ENCODE measurements at places on chromosomes 2 and 18.
A peak's percentile ranks its signal among the peaks of the same experiment; 100 is the strongest.

GRCh38 chr2:236536727-236537398, 32.8 kb upstream of the ACKR3 start:
- DNase-seq = no peak

DNA sequence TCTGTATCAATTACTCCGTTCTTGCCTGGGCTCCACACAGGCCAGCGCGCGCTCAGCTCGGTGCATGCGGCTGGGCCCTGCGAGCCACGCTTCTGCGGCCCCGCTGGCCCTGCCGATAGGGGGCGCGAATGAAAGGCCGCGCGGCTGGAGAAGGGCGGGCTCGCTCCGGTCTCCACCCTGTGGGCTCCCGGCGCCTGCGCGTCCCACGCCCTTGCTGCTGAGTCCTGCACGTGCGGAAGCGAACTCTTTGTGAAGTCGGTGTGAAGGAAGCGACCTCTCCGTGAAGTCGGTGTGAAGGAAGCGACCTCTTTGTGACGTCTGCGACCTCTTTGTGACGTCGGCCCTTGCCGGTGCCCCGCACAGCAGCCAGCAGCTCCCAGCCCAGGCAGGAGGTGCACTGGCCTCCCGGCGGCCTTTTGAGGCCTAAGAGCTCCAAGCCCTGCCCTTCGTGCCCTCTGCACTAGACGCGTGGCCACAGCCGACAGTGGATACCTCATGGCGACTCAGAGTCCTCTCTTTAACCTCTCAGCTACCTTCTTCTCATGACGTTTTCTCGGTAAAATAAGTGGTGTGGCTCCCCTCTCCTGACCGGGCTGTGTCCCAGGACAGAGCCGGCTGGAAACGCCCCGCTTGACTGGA, 391.9 kb upstream of the RAB6C start:
- DNase-seq = no peak

DNA sequence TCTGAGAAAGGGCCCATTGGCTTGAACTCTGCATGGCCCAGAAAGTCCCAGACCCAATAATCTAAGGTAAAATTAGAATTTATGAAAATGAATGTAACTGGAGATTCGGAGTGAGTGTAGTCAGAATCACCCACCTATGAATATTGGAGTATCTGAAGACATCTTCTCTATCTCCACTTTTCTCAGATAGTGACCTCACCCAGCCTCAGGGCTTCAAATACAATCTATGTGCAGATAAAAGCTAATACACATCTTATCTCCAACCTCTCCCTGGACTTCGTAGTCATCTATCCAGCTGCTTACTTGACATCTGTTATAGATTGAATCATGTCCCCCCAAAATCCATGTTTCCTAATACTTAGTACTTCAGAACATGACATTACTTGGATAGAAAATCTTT, 263.2 kb downstream of the RAD51AP2 start:
- no peak for DNase-seq

- no peak for DNase-seq
Observed at GRCh38 chr2:196516564-196516963, 123.0 kb upstream of the CCDC150 start.

- DNase-seq = no peak
Observed at GRCh38 chr2:238886453-238887094, 38.7 kb downstream of the TWIST2 start.

- DNase-seq = no peak
Observed at GRCh38 chr18:58196164-58196563, 152.1 kb downstream of the NEDD4L start.

DNA sequence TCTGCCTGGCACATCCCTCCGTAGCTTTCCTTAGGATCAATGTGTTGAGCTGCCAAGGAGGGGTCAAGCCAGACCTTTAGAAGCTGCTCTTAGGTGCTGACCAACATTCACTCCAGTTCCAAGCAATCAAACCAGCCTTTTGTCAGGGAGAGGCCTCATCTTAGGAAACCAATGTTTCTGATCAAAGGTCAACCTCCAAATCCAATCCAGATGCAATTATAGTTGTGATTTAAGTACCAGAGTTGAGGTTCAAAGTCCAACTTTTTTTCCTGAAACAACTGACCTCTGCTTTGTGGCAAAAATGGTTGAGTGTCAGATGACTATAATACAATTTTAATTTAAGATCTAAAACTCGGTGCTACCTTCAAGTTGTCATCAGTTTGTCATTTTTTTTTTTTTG, 303.4 kb downstream of the ALK start:
- DNase-seq = no peak

- no peak for DNase-seq
Observed at GRCh38 chr18:27778441-27778840, 398.5 kb downstream of the CDH2 start.

GRCh38 chr18:21513292-21513691, 87.2 kb downstream of the ESCO1 start:
- no peak for DNase-seq

- DNase-seq = no peak
Observed at GRCh38 chr2:69188182-69188900, 175.4 kb downstream of the ANTXR1 start.

GRCh38 chr18:26133652-26134051, at the start of gene PSMA8:
TSS of gene PSMA8 (plus strand) at chr18:26133869. CDS start at chr18:26133966, 97 bp downstream.
- DNase-seq = no peak

- DNase-seq = no peak
Observed at GRCh38 chr2:184769686-184770085, 171.4 kb downstream of the ZNF804A start.

DNA sequence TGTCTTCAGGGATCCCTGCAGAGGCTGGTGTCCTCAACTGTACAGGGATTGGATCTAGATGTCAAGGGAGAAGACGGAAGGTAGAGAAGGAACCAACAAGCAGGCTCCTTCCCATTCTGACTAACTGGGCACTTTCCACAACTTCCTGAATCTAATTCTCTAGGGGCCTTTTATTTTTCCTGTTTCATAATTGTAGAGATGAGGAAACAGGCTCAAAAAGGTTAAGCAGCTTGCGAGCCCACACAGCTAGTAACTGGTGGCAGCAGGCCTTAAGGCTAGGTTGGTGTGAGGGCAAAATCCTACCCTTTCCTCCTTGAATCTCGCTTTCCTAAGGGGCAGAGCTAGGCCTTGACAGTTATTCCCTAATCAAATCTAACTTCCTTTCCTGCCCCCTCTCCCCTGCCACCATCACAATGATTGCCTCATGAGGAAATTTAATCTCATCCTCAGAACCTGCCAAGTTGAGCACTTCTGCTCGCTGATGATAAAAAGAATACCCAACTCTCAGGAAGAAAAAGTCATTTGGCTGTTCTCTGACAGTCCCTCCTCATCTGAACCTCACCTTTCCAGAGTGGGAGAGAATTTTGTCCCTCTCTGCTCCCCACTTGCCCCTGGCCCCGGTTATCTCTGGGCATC, 35.7 kb upstream of the POLE4 start:
- no peak for DNase-seq

GRCh38 chr18:39485696-39486095, 1920.1 kb upstream of the CELF4 start:
- DNase-seq = no peak

DNA sequence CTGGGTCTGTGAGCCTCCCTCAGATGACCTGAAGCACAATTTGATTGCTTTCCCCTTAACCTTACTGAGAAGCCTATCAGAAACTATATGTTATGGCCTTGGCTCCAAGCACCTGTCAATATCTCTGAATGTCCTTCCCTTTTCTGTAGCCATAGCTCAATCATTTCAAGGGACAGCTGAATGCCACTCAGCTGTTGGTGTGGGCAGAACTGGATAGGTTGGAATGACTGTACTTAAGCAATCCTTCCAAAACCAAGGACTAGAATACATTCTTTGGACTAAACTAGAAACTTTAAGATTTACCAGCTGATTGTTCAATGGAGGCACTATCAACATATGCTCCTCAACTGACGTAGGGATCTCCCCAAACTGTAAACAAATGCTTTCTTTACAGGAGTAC, 159.4 kb downstream of the THADA start:
- DNase-seq = no peak

- DNase-seq = no peak
Observed at GRCh38 chr2:191018048-191018447, 4.1 kb upstream of the STAT1 start.

- no peak for DNase-seq
Observed at GRCh38 chr18:27860701-27861107, 316.2 kb downstream of the CDH2 start.

DNA sequence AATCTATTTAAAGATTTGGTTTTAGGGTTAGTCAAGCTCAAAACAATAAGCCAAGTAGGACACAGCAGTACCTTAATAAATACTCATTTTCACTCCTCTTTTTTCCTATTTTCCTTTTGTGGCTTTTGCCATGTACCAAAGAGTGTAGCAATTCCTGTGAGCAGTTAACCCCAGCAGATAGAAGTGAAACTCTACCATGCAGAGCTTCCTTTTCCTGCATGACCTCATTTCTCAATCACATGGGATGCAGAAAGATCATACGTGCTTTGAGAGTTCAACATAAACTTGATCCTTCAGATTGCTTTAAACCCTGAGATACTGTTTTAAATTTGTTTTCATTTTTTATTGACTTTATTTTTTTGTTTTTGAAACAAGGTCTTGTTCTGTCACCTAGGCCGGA, 99.1 kb upstream of the ARHGAP15 start:
- DNase-seq = no peak

DNA sequence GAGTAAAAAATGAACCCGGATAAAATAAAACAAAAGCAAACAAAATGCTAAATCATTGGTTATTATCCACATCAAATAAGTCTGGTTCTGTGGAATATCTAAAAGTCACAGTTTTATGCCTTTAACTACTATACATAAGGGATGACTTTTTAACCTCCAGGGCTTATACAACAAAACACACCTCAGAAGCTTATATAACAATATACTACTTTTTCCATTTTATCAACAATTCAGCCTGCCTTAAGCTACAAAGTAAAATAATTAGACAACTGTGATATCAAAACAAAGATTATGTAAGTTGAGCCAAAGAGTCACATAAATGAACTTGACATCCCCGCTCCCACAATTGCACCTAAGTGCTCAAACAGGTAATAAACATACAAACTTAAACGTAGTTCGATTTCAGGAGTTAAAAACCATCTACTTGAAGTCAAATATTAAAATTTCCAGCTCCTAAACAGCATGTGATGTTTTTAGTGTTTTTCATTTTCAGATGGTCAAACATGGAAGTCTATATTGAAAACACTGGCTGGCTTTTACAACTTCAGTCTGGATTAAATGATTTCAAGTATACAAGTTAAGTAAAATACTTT, 54.7 kb downstream of the ATIC start:
- DNase-seq = no peak

- DNase-seq = no peak
Observed at GRCh38 chr2:121565389-121566250, 34.9 kb downstream of the RNU4ATAC start.

DNA sequence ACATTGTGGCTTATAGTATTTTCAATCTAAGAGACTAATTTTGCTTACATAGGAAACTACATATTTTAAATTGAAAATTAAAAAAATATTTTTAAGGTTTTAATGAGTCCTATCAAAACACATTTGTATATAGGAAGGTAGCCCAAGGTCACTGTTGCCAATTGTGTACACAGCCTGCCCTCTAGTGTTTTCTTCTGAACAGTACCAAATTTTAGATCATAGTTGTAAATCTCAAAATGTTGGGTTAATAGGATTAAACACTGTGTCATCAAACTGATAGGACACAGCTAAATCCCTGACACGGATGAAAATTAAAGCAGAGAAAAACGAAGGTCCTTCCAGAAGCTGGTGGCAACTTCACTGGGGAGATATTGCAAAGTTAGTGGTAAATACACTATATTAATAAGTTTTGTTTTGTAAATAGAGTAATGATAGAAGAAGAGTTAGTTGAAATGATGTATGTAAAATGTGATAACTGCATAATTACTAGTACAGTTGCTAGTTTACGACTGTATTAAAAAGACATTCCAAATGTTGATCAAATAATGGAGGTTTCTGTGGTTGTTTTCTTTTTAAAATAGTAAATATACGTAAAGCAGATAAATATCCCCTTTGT, 19.7 kb downstream of the CLUL1 start:
- DNase-seq = no peak

GRCh38 chr2:82811946-82812345, 1647.1 kb downstream of the SUCLG1 start:
- DNase-seq = no peak

DNA sequence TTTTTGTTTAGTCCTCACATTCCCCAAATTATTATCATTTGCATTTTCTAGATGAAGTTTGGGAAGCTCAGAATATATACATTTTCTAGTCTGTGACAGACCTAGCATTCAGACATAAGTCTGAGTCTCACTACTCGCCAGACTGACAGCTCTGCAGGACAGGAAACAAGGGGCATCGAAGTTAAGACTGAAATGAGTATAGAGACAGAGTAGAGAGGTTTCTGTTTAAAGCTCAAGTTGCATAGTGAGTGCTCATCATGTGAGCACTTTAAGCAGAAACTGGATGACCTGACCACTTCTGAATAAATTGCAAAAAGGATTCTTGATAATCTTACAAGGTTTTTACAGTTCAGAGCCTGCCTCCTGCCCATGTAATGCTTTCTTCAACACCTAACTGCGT, 1.1 kb downstream of the HADHB start:
- no peak for DNase-seq

GRCh38 chr2:190978389-190979053, 35.5 kb downstream of the STAT1 start:
- no peak for DNase-seq

DNA sequence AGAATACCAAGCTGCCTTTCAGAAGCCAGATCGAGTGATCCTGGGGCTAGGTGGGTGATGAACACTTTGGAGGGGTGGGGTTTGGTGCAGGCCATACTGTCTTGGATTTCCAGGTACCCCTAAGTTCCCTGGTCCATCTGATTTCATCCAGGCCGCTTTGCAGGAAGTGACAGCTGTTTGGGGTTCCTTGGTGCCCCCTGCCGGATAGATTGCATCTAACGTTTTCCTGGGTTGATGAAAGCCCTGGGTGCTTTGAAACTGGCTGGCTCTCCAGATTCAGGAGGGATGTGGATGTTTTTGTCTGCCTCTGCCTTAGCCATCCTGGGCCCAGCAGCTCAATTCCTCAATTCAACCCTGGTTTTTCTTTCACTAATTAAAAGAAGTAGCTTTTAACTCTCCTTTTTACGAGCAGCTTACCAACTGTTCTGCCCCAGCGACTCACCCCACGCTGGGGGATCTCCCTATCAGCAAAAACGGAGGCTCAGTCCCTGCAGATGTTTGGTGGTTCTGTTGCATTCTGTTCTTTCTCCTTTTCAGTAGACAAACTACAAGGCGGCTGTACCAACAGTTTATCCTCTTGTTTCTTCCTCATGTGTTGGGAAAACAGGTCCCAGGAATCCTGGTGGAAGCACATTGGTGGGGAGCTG, 37.1 kb downstream of the ARHGEF4 start:
- DNase-seq = peak; percentile 64
